ENCODE measurements at places on chromosomes 12 and 14.

DNA sequence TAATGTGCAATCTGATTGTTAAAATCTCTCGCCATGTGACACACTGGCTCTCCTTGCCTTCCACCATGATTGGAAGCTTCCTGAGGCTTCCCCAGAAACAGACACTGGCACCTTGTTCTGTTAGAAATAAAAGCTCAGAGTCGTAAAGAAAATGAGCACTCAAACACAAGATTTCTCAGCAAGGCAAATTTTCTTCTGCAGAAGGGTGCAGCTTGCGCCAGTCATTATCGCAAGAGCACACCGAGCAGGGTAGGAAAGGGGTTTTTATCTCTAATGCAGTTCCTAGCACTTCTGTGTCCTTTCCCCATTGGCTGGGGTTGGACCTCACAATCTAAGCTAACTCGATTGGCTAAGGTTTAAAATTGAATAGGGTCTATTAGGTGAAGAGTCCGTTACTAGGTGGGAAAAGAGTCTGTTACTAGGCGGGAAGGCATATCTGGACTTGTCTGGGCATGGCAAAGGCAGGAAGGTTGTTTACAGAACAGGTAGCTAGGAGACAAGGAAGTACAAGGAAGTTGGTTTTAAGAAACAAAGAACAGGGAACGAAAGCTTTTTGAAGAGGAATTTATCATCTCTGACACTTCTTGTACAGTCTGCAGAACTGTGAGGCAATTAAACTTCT lies 62.6 kb upstream of the BICD1 start:
- no peak for DNase-seq

- DNase-seq: no peak
These were observed 139.1 kb downstream of the SLC8A3 start for GRCh38 chr14:70049605-70050004.

DNA sequence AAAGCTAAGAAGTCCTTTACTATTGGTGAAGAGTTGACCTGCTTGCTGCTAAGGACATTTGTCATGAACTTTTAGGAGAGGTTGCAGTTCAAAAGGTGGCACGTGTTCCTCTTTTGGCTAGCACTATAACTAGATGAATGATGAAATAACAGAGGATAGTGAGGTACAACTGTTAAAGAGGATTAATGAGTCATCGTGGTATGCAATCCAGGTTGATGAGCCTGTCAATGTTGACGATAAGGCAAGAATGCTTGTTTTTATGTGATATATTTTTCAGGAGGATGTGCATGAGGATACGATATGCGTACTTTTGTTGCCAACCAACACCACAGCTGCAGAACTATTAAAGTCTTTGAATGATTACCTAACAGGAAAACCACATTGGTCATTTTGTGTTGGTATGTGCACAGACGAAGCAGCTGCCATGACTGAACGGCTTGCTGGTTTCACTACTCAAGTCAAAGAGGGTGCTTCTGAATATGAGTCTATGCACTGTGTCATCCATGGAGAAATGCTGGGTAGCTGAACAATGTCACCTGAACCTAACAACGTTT lies 10.6 kb downstream of the CEP128 start:
- DNase-seq: peak; percentile 20

DNA sequence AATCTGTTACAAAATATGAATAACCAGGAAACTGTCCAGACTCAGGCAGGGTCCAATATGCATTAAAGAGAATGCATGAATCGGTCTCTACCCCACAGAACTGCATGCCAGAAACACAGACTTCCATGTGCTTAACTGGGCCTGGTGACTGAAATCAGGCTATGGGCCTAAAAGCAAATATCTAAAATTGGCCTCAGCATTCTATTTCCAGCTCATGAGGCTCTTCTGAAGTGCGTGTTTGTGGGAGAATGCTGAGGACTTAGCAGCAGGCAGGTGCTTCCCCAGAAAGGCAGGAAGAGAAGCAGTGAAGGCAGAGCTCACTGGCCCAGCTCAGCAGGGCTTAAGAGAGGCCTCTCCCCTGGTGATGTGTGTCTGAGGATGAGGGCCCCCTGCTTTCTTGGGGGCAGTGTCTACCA lies 48.5 kb downstream of the ADGRD1 start:
- DNase-seq: no peak

DNA sequence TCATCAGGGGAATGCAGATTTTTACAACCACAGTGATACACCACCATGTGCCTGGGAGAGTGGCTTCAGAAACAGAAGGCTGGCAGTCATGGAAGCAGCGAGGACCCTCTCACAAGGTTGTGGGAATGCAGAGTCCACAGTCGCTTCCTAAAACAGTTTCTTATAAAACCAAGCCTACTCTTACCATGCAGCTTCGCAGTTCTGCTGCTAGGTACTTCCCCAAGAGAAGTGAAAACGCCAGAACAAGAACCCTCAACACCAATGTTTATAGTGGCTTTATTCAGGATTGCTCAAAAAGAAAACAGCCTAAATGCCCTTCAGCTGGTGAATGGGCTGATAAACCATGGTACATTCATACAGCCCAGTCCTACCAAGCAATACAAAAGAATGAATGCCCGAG lies 87.2 kb downstream of the DDX51 start:
- DNase-seq: no peak

GRCh38 chr12:7512553-7512952 lies 9.0 kb upstream of the CD163 start:
- DNase-seq: no peak

DNA sequence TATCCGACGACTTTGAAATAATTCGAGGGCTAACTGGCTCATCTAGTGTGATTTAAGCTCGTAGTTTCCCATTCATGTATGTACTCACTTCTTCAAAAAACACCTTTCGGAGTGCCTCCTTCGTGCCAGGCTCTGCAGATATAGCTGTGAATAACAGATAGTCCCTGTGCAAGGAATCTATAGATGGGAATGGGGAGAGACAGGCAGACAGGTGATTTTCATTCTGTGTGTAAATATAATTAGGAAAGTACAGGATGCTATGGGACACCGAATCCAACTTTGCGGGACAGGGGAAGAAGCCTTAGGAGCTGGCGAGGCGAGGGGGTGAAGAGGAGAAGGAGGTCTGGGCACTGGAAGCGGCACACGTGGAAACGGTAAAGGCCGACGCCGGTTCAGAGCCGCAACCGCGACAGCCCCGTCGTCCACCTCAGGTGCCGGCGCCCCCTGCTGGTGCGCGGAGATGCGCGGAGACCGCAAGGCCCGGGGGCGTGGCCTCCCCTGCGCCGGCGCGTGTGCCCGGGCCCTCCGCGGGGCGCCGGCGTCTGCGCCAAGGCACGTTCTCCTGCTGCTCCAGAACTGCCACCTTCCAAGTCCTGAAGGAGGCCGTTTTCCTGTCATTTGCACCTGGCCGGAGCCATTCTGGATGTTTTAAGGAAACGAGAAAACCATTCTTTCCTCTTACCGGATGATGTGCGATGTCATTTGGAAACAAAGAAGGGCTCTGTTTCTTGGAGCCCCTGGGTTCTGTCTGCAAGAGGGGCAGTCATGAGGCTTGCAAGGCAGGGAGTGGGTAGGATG lies 18.0 kb upstream of the CACNA1C start:
- DNase-seq: peak; percentile 70

DNA sequence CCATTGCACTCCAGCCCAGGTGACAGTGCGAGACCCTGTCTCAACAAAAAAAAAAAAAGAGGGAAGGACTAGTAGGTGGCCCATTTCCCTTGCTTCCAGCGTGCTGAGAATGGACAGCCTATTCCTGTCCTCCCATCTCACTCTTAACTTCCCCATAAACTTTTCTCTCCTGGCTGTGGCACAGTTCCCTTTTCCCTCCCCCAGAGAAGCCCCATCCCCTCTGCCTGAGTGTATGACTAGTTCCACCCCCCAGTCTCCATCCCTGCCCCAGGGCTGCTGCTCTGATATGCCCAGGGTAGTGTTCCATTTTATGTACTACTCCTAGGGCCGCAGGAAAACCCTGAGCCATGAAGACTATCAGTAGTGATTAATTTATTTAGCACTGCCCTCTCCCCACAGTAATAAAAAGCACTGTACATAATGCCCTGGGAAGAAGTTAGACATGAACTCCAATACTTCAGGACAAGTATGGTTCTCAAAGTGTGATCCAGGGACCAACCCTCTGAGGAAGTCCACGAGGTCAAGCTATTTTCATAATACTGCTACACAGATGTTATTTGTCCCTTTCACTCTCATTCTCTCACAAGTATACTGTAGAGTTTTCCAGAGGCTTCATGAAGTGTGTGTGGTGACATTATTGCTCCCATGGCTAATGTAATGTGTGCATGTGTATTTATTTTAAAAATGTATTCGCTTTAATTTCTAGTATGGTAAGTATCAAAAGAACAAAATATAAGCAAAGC lies 11.5 kb upstream of the CHD4 start:
- no peak for DNase-seq

DNA sequence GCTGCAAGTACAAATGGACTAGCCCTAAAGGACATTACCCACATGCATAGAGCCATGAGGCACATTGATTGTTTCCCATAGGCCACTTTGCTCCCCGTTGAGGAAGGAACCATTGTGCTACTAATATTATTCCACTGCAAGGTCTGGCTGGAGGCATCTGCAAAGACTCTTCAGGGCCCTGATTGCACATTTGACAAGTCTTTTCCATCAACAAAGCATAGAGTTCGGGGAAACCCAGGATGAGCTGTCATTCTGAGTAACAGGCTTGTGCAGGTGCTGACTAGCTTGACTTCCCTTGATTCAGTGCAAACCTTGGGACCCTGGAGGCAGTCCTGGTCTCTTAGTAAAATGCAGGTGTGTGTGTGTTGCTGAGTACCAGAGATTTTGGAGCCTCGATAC lies 73.8 kb downstream of the SUSD6 start:
- DNase-seq: peak; percentile 88

- no peak for DNase-seq
These were observed 1.3 kb upstream of the CD27 start for GRCh38 chr12:6443361-6443983.

GRCh38 chr12:25436206-25437030 lies 116.7 kb downstream of the LMNTD1 start:
- DNase-seq: peak; percentile 61

- DNase-seq: no peak
These were observed 162.9 kb downstream of the PCNX1 start for GRCh38 chr14:71070169-71070568.

GRCh38 chr12:93710574-93710926 lies 33.4 kb downstream of the CRADD start:
- DNase-seq: no peak

DNA sequence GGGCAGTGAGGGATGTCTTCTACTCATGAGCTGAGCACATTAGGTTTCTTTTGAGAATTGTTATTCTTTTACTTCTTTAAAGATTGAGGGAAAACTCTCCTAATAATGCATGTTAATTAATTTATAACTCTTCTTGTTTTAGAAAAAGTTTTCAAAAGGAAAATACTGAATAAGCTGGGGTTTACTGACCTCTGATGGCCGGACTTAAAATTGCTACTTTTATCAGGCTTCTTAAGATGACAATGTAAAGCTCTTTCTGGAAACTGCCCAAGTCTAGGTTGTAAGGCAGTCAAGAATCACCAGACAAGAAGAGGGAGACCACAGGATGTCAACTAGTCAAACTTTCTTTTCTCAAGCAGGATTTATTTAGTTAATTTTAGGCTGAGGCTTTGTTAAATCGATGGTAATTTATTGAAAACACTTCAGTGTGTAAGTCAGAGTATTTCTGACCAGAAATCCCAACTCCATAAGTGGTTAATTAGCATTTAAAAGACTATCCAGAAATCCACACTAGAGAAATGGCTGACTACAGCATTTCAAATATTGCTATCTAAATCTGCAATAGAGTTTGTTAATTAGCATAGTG lies 82.1 kb downstream of the AVPR1A start:
- no peak for DNase-seq

- no peak for DNase-seq
These were observed 173.6 kb upstream of the EEA1 start for GRCh38 chr12:93102744-93103143.

GRCh38 chr12:68281322-68282077 lies 28.1 kb upstream of the IL22 start:
- DNase-seq: no peak

- DNase-seq: no peak
These were observed 693.3 kb upstream of the TBX3 start for GRCh38 chr12:115377230-115377629.

DNA sequence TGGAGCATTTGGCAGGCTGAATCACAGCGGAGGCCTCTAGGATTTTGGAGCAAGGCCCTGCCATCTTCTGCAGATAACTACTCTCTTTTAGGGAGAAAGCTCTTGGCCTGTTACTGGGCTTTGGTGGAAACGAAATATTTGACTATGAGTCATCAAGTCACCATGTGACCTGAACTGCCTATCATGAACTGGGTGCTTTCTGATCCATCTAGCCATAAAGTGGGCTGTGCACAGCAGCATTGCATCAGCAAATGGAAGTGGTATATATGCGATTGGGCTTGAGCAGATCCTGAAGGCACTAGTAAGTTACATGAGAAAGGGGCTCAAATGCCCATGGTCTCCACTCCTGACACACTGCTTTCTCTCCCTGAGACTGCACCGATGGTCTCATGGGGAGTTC lies 21.1 kb downstream of the GYS2 start:
- no peak for DNase-seq

GRCh38 chr12:64824500-64825142 lies at the start of gene TBC1D30:
TSS of gene TBC1D30 (plus strand) at chr12:64824647. CDS start at chr12:64824880, 233 bp downstream.
- no peak for DNase-seq

DNA sequence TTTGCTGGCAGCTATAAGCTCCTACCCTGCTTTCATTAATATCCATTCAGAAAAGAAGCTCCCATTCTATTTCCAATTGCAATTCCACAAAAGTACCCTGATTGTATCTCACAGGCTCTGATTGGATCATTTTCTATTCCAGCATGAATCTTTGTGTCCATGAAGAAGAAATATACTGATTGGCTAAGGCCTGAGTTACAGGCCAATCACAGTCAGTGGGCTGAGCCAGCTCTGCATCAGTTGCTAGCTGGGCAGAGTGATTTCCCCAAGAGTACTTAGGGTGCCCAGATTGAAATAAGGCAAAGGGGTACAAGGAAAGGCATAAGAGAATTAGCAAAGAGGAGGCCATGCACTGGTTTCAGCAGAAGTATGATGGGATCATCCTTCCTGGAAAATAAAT lies 14.4 kb downstream of the ART4 start:
- no peak for DNase-seq

- no peak for DNase-seq
These were observed 87.8 kb upstream of the GZMB start for GRCh38 chr14:24721775-24722174.

DNA sequence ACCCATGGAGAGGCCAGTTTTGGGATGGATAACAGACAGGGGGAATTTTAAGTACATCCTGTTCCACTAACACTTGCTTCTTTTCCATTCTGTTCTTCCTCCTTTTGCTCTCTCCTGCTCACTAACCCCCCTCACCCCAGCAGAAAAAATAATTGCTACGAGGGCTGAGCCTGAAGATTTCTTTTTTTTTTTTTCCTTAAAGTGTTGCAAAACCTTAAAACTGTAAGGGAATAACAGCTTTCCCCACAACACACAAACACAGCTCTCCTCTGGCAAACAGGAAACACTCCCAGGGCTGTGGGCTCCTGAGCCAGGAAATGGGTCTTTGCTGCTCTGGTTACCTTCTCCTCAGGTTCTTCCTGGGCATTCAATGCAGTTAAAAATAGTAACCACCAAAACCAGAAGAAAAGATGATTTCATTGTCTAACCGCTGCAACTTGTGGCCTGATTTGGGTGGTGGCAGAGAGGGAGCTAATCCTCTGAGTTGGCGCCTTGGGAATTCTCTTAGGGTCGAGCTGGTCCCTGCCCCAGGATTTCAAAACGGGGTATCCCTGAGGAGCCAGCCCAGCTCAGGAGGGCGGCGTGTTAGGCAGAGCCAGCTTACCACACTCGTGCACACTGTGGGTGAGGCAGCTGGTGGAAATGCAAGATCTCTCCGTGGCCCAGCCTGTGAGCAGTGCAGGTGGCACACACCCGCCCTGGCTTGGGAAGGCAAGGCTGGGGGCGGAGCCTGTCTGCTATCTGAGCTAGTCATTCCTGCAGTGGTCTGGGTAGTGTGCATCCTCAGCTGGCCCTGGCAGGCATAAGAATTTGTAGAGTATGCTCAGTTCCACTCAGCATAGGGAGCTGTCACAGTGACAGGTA lies 17.1 kb upstream of the EMP1 start:
- peak; percentile 42 for DNase-seq
